ENCODE measurements at places on chromosomes 1 and 21.

DNA sequence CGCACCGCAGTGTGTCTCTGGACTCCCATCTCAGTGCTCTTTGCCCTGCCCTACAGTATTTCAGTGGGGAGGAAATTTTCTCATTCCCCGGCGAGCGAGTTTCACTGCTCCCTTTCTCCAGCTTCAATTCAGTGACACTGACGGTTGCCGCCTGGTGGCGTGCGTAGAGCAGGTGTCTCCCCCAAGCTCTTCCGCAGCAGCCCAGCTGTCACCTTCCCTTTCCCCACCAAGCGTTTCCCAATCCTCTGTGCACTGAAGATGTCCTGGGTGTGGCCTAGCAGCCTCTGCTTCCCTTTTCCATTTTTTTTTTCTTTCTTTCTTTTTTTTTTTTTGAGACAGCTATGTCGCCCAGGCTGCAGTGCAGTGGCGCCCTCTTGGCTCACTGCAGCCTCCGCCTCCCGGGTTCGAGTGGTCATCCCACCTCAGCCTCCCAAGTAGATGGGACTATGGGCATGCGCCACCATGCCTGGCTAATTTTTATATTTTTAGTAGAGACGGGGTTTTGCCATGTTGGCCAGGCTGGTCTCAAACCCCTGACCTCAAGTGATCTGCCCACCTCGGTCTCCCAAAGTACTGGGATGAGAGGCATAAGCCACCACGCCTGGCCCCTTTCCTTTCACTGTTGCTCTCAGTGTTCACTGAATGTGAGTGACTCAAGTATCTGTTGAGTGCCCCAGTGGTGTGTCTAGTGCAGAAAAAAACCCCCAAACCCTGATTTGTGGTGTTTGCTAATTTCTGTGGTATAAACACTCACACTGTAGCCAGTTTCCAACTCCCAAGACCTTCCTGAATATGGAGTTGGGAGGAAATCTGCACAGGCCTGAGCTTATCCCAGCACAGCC is 30.1 kb downstream of the TNFRSF1B start:
- DNase-seq: no peak

GRCh38 chr1:176790786-176791185 is 327.8 kb downstream of the PAPPA2 start:
- no peak for DNase-seq

DNA sequence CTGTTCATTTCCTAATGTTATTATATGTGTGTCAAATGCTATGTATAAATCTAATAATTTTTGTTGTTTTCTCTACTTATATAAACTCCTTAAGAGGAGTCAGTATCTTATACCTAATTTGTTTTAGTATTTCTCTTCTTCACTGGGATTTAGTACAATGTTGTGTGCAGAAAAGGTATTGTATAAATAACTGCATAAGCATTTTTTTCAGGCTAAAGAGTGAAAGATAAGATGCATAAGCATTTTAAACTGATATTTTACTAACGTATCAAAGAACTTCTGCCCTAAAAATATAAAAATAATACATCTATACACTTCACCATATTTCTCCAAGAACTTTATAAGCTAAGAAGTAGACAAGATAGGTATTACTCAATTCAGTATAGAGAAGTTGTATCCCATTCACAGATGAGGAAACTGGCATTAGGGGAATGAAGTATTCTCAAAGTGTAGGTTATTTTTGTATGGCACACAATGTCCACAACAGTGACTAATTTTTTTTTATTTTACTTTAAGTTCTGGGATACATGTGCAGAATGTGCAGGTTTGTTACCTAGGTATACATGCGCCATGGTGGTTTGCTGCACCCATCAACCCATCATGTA is 59.3 kb downstream of the NUP210L start:
- no peak for DNase-seq

DNA sequence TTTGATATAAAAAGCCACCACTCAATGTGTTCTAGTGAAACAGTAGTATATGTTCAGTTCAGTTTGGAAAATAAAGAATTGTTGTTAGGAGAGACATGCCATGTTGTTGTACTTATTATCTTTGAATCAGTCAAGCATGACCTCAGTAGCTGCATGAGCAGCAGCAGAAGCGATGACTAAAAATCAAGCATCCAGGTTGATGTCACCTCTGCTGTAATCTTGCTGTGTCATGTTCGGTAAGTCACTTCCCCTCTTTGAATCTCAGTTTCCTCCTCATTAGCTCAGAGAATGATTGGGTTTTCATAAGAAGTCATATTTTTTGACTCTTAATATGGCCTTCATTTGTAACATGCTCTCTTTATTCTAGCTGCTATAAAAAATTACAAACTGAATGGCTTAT is 428.4 kb upstream of the B3GALT2 start:
- no peak for DNase-seq

- no peak for DNase-seq
Measured at GRCh38 chr1:34460193-34460592, 283.5 kb downstream of the C1orf94 start.

DNA sequence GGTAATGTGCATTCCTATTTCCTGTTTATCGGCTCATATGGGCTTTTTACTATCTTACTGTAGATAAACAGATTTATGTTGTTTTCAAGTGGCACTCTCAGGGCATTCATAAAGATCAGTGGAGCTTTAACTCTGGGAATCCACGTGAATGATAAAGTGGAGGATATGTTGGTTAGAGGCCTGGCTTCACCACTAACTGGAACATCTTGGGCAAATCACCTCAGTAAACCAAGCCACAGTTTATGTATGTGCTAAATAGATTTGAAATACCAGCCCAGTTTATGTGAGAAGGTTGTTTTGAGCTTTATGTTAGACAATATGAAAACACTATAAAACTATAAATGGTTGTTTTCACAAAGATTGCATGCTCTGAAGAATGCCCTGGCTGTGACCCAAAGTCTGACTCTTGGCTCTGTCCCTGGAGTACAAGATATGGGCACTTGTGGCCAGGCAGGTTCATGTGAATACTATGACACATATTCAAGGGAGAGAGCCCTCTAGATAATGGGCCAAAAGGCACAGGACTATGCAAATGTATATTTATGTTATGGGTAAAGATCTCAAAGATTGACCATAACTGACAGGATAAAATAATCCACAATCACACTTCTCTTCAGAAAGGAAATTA is 36.7 kb downstream of the FAM163A start:
- DNase-seq: no peak

All from stimulated activated CD8-positive, alpha-beta memory T cell treated with anti-CD3 and anti-CD28 coated beads, Interleukin-4, amount 100 ng/mL, for 1 hour (primary cell).